ENCODE measurements at places on chromosomes 7 and 10.

DNA sequence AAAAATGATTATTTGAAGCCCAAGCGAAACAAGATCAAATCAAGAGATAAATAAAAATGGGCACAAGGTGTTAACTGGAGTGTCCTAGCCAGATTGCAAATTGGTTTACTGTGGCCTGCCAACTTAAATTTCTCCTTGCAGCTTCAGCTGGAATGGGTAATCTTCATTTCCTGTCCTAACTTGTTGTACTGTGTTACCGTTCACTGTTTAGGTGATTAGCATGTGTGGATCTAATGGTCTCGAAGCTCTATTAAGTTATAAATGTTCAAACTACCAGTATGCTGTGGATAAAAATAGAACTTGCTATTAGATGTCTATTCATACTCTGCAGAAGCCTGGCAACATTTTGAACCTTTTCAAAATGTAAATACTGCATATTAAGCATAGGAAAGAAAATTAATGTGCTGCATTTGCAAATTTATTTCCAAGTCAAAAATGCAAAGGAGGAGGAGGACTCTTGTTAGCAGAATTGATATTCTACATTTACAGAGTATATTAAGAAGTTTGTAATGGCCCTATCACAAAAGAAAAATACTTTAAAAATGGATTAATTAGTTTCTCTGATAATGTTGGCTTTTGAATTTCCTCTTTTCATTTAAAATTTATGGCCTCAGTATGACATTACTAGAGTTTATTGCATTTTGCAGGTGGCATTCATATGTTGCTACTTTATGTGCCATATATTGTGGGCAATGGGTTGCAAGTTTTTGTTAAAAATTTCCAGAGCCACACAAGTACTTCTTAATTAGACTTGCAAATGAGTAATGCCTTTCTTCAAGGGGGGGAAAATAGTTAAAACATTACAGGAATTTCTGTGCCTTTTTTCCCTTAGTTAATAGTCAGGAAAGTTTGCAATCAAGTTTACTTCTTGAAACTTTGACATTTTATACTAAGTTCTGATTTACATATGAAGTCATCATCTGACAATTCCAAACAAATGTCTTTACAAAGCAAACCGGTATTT lies 92.1 kb downstream of the CABCOCO1 start:
- no peak for DNase-seq

GRCh38 chr7:56218510-56218909 lies 102.3 kb upstream of the NUPR2 start:
- no peak for DNase-seq

- no peak for DNase-seq
Measured at GRCh38 chr7:29300649-29301048, 106.1 kb downstream of the CHN2 start.

DNA sequence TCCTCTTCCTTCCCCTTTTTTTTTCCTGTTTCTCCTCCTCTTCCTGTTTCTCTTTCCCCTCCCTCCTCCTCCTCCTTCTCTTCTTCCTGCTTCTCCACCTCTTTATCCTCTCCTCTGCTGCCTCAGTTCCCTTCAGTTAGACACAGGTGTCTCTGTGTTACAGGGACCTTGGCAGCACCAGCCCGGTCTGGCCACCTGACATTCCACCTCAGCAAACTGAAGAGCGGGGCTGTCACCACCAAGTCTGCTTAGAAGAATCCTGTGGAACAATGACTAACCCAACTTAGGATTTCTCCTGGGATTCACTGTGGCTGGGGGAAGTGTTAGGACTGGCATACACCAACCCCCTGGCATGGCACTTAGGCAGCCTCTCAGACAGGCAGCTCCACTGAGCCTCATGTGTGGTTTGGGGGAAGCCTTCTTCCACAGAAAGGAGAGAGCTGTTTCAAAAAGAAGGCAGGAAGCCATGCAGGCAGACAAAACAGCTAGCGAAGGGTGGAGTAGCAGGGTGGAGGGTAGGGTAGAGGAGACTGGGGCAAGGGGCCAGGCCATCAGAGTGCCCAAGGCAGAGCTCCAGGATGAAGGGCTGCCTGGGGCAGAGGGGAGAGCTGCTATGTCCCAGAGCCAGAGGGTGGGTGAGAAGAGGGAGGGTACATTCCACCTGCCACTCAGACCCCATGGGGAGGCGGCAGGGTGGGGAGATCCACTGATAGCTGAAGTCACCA lies 13.2 kb upstream of the GDF10 start:
- DNase-seq, result no peak

DNA sequence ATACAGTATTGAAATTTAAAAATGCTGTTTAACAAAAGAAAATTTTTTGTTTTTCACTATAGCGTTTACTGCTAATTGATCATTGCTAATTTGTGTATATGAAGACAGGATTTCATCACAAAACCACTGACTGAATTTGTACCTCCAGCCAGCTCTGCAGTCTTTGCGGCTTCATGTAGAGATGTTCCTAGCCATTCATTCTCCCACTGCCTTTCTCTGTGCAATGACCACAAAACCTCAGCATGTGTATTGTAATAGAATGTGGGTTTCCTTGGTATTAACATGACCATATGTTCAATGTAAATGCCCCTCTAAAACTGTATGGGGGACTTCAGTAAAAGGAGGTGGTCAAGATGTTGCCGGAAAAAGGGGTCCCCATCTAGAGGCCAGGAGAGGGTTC lies 81.1 kb upstream of the STEAP1B start:
- DNase-seq, result no peak

All from SK-MEL-5 (cell line).